ENCODE measurements at places on chromosomes 16 and 17.

GRCh38 chr16:50202926-50203624 is 50.0 kb downstream of the TENT4B start:
- peak; percentile 92 for DNase-seq

GRCh38 chr16:1180549-1181403 is 27.9 kb downstream of the CACNA1H start:
- DNase-seq, result no peak

GRCh38 chr17:34879146-34879545 is 82.1 kb downstream of the CCT6B start:
- no peak for DNase-seq

DNA sequence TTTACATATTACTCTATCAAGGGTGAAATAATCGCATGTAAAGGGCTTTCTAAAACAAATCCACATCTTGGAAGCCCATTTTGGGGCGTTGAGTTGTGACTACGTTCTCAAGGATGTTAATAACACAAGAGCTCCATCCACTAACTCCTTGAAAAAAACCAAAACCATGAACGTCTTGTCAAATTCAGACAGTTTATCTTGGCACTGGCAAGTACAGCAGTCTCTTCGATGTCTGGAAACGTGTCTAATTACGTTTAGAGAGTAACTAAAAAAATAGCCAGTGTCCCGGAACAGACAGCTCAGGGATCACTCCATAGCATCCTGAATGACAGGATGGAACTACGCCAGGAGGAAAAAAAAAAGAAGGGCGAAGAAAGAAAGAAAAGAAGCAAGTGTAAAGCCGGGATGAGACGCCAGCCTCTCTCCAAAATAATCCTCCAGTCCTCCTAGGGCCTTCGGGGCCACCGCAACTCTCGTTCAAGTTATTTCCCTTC is 954 bp downstream of the MYO1D start:
- DNase-seq, result no peak

GRCh38 chr17:74055508-74056160 is 147.8 kb upstream of the RPL38 start:
- DNase-seq, result no peak

GRCh38 chr16:57277586-57277985 is 6.9 kb downstream of the PLLP start:
- peak; percentile 16 for DNase-seq

DNA sequence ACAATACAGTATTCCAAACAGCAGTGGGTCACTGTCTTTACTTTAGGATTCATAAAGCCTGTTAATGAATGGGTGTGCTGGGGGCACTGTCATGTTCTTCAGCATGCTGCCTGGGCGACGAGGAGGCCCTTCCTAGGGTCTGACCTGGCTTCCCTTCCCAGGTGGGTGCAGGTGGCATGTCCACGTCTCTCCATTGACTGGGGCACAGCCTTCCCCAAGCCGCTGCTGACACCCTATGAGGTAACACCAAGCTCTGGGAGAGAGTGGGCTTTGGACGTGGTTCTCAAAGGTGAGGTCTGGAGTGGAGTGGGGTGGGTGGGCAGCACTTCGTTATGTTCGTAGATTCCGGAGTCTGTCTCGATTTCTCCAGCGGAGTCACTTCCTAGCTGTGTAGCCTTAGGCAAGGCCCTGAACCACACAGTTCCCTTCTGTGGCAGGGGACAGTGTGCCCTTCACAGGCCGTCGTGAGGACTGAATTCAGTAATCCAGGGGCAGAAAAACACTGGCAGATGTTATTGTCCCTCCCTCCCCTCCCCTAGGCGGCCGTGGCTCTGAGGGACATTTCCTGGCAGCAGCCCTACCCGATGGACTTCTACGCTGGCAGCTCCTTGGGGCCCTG is 771 bp upstream of the OVCA2 start:
- DNase-seq, result no peak

GRCh38 chr17:31997005-31997404 is 10.2 kb upstream of the LRRC37B start:
- DNase-seq, result no peak

DNA sequence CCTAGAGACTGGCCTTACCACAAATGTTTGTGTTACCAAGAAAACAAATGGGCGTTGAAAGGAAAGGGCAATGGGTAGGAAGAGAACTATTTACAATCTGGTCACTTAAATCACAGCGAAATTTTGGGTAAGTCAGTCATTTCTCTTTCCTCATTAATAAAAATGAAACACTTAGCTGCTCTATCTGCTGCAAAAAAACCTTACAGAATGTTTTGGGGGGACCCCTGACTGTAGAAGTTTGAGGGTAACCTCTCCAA is 742 bp upstream of the NUTF2 start:
- DNase-seq, result no peak

DNA sequence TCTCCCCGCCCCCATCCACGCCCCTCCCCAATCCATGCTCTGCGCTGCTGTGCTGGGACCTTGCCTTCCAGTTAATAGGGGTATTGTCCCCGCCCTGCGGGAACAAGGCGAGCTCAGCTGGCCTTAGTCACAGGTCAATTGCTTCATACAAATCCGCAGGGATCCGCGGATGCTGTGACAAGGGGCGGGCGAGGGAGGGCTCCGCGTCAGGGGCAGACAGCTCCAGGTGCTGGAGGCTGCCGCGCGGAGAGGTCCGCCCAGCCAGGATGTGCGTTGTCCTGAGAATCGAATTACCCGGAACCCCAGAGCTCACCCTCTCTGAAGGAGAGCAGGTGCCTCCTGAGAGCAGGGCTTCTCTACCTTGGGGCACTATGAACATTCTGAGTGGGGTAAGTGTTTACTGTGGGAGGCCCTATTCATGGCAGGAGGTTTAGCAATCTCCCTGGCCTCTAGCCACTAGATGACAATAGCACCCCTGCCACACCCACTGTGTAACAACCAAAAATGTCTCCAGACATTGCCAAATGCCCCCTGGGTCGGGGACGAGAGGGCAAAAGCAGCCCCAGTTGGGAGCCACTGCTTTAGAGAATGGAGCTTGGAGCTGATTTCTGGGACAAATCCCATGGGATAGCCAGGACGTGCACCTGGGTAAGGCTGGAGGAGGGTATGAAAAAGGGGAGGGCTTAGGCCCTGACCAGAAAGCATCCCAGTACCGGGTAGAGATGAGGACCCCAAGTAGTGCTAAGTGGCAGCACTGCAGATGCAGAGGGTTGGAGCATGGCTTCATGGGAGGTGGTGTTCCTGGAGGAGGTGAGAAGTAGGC is 138.2 kb downstream of the CYLD start:
- no peak for DNase-seq
